ENCODE measurements at places on chromosomes 16 and 17. TPM values are rescaled to one million over a fixed set of nuclear protein-coding genes. Genes with fewer than 3 reads are reported as not detected.

GRCh38 chr17:79529661-79530081 lies 81.2 kb downstream of the RBFOX3 start:
- DNase-seq, result no peak

The TERB1 gene
- total RNA-seq, result 0.27 TPM

GRCh38 chr16:27254262-27254811 lies 14.2 kb downstream of the NSMCE1 start:
- DNase-seq, result no peak

DNA sequence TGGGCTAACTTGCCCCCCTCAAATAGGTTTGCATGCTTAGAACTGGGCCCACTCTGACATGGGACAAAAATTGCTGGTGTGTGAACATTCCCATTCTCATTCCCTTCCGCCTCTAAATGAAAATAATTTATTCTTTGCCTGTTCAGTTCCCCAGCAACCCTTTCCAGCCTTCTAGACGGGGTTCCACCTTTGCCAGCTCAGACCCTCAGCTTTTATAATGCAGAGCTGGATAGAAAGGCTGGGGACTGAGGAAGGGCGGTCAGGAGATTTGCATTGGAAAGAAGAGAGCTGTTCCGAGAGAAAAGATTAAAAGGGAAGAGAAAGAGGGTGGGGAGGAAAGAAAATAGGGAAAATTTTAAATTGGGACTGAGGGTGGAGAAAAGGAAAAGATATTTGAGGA lies 151.1 kb upstream of the WSCD1 start:
- no peak for DNase-seq

DNA sequence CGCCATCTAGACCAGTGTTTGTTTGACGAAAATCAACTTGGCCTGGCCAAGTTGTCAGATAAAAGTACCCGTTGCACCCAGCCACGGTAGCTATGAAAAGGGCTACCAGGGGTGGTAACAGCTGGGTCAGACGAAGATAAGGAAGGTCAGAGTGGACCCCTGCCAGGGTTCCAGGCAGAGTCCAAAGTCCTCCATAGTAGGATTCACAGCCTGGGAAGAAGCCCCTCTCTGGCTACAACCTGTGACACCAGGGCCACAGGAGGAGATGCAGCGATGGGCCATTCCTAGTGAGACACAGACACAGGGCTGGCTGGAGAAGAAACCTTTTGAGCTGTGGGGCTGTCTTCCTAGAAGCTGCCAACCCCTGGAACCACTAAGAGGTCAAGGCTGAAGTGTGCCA lies 39.3 kb downstream of the MEAK7 start:
- DNase-seq, result no peak

- no peak for DNase-seq
Observed at GRCh38 chr17:33209671-33210070, 83.4 kb downstream of the ASIC2 start.

- no peak for DNase-seq
Observed at GRCh38 chr16:20952139-20952920, 51.8 kb downstream of the LYRM1 start.

- DNase-seq, result no peak
Observed at GRCh38 chr17:81556175-81556691, 4.1 kb upstream of the FAAP100 start.

GRCh38 chr17:63573634-63574033 lies 23.4 kb downstream of the DCAF7 start:
- DNase-seq, result no peak

GRCh38 chr16:75789237-75789636 lies 62.9 kb upstream of the CPHXL start:
- DNase-seq, result peak; percentile 35

DNA sequence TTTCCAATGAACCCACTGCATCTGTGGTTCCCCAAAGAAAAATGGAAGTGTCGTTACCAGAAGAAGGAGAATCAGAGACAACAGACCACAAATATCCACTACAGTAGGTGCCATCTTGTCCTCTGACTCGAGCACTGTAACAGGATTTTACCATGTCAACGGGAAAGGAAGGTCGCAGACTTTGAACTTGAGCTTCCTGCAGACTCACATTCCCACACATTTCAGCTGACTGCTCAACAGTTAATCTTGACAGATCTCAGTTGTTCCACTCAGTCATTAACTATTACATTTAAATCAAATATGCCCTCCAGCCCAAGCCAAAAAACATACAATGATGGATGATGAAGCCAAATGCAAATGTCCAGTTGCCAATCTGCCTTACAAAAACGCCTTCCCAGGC lies 37.0 kb downstream of the GAS7 start:
- DNase-seq, result no peak

DNA sequence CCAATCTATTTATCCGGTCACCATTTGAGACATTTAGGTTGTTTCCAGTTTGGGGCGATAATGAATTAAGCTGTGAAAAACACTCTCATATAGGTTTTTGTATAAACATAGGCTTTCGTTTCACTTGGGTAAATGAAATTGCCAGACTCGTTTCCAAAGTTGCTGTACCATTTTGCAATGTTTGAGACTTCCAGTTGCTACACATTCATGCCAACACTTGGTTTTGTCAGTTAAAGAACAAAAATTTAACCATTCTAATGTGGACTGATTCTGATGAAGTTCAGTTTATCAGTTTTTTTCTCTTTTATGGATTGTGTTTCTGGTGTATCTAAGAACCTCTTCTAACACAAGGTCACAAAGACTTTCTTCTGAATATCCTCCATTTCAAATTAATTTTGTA lies 52.4 kb downstream of the YPEL2 start:
- no peak for DNase-seq

- peak; percentile 59 for DNase-seq
Observed at GRCh38 chr17:47324224-47325020, 667 bp downstream of the EFCAB13 start.

The PIK3R5 gene
- total RNA-seq, result 77.6 TPM

DNA sequence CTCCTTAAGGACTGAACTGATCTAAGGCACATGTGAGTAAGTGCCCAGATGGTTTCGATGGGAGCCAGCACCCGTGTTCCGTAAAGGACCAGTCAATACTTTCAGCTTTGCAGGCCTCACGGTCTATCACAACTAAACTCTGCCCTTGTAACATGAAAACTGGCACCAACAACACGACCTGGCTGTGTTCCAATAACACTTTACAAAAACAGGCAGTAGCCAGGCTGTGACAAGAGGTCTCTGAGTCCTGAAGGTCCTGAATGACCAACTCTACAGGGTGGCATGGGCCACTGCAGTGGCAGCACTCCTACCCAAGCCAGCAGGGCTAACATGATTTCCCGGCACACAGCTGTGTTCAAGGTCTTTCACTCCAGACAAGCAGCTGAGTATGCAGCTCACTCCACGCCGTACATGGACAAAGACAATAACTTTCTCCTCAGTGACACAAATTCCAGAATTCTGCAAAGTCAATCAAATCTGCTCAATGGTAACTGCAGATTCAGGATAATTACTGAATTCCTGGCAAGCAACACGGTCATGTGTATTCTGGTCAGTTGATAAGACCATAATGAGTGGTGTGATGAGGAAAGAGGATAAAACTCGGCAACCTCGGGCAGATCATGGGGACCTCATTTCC lies 15.3 kb downstream of the NPLOC4 start:
- no peak for DNase-seq

DNA sequence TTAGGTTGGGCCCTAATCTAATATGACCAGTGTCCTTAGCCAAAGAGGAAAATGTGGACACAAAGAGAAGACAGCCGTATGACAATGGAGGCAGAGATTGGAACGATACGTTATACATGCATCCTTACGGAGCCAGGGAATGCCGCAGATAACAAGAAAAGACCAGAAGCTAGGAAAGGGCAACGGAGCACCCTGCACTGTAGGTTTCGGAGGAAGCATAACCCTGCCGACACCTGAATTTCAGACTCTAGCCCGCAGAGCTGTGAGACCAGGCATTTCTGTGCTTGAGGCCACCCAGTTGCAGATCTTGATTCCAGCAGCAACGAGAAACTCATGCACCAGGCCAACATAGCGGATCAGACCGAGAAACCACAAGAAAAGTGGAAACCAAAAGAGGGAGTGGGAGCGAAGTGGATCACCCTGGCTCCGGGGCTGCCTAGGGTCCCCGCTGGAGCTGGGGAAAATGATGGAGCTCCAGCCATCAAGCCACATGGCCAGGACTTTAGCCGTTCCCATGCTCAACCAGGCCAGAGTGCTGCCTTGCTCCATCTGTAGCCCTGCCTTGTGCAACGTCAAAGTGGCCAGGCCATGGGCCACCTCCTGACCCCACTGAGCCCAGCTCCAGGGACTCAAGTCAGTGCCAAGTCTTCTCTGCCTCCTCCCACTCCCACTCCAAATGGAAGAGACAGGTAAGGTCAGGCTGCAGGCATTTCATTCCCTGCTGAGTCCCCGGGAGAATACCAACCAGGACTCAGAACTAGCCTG lies 51.7 kb upstream of the RPL38 start:
- no peak for DNase-seq

The SPIRE2 gene
- total RNA-seq, result 1.8 TPM

DNA sequence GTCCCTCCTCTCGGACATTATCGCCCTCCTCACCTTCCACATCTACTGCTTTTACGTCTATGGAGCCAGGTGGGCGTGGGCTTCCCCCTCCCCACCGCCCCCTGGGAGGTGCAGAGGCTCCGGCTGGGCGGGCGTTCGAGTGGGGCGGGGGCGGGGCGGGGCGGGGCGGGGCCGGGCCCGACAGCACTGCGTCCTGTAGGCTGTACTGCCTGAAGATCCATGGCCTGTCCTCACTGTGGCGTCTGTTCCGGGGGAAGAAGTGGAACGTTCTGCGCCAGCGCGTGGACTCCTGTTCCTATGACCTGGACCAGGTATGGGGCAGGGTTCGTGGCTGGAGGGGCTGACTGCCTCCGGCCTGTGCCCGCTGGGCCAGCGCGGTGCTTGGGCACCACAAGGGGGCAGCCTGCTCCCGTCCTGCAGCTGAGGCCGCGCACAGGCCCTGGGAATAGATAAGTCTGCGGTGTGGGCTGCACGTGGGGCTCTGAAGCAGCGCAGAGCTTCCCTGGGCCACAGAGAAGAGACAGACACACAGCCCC lies 9.2 kb downstream of the PIGQ start:
- peak; percentile 65 for DNase-seq

DNA sequence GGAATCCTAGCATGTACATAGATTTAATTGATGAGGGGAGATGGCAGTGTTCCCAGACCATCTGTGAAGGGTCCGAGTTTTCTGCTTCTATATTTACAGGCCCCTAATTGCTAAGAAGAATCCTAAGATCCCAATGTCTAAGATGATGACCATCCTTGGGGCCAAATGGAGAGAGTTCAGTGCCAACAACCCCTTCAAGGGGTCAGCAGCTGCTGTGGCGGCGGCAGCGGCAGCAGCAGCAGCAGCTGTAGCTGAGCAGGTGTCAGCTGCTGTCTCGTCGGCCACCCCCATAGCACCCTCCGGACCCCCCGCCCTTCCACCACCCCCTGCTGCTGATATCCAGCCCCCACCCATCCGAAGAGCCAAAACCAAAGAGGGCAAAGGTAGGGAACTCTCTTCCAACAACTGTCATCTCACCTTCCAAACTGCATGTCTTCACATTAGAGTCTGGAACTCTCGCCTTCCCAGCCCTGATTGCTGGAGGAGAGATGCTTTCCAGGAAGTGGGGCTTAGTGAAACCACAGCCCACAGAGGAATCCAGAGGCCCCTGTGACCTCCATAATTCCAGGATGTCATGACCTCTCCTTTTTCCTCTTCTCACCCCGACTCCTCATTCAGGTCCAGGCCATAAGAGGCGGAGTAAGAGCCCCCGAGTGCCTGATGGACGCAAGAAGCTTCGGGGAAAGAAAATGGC lies 4.7 kb downstream of the CHD3 start:
- no peak for DNase-seq

The ERAL1 gene
- 42.9 TPM for total RNA-seq

GRCh38 chr17:40061609-40062038 lies 1.1 kb upstream of the THRA start:
- no peak for DNase-seq

DNA sequence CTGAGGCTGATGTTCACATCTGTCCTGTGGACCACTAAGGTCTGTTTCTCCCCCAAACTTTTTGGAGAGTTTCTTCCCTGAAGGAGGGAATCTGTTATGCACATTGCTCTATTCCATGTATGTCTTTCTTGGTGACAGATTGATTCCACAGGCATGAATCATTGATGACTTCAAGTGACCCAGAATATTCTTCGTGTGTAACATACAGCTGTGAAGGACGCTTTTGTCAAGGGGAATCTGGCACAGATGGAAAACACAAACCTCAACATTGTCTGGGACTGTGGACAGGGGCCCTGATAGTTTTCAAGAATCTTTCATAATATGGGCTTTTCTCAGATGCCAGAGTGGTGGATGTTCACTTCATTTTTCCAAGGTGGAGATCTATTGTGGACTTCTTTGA lies 223.1 kb upstream of the MAF start:
- DNase-seq, result no peak

DNA sequence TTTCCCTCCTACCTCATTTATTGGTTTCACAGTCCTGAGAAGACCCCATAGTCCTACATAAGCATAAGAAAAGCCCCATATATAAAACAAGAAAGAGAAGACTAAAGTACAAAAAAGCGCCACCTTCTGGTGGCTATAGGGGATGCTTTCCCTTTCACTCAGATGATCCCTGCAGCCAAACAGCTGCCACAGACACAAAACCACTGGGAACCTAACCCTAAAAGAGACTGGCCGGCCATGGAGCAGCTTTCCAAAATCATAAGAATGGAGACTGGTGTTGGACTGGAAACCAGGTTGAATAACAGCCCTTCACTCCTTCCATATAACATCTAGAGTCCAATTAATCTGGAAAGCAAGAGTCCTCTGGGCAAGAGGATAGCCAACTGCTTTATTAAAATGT lies 11.4 kb downstream of the DYNC1LI2 start:
- DNase-seq, result peak; percentile 38

The MT1G gene
- total RNA-seq, result 10.2 TPM

The MYH1 gene
- not detected for total RNA-seq

- DNase-seq, result no peak
Observed at GRCh38 chr16:64392456-64392855, 729.4 kb downstream of the CDH11 start.

DNA sequence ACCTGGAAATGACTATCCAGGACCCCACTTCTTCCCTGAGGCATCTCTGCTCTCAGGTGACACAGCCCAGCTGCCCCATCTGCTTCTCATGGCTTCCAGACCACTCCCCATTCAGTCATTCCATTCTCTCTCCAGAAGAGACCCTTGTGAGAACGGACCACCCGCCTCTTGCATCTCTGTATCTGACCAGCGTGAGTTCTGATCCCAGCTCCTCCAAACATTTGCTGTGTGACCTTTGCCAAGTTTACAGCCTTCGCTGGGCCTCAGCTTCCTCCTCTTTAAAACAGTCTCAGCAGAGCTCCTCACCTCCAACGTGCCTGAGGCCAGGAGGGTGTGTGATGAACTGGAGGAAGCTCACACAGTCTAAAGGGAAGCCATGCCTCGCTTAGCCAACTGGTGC lies 39.6 kb downstream of the C16orf82 start:
- DNase-seq, result no peak

The NME3 gene
- total RNA-seq, result 47.4 TPM

DNA sequence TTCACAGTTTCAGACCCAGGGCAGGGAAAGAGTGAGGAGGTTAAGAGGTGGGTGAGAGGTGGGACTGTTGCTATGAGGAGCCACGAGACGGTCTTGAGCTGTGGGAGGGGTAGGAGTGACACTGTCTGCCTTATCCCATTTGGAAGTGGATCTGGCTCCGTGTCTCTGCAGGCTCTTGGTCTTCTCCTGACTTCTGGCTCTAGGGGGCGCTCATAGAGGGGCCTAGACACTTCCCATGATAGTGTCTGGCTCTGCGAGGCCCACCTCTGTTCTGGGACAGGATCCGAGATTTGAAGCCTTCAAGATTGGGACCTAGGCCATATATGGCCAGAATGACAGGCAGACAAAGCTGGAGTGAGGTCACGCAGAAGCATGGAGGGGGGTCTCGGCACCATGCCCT lies 204.5 kb downstream of the GSG1L start:
- DNase-seq, result no peak

GRCh38 chr17:31112001-31112661 lies 17.4 kb downstream of the NF1 start:
- DNase-seq, result no peak

Data from activated CD4-positive, alpha-beta T cell treated with anti-CD3 and anti-CD28 coated beads, Interleukin-2, amount 10 ng/mL, durations not matched to agents 7 days and 5 days (primary cell).